Stimulated activated CD8-positive, alpha-beta memory T cell treated with anti-CD3 and anti-CD28 coated beads, Interleukin-2, amount 100 ng/mL, for 1 hour (primary cell): ENCODE measurements at places on chromosomes 12 and 14.

DNA sequence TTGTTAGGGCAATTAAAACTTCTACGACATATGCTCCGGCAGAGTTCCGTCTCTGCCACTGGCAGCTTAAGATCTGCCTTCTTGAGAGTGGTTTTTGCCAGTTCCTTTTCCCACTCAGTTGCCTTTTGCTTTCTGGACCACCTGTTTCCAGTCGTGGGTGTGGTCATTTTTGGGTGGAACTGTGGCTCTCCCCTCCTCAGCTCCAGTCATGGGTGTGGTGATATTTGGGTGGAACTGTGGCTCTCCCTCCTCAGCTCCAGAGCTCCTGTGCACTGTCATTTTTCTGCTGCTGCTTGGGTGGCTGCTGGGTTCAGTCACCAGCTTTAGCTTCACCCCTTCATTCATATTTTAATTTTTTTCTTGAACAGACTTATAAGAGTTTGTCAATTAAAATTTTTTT, 25.3 kb downstream of the WDR20 start:
- no peak for DNase-seq

GRCh38 chr12:47441490-47441889, 264.3 kb downstream of the RPAP3 start:
- no peak for DNase-seq

- no peak for DNase-seq
Measured at GRCh38 chr12:47422611-47423010, 283.2 kb downstream of the RPAP3 start.

DNA sequence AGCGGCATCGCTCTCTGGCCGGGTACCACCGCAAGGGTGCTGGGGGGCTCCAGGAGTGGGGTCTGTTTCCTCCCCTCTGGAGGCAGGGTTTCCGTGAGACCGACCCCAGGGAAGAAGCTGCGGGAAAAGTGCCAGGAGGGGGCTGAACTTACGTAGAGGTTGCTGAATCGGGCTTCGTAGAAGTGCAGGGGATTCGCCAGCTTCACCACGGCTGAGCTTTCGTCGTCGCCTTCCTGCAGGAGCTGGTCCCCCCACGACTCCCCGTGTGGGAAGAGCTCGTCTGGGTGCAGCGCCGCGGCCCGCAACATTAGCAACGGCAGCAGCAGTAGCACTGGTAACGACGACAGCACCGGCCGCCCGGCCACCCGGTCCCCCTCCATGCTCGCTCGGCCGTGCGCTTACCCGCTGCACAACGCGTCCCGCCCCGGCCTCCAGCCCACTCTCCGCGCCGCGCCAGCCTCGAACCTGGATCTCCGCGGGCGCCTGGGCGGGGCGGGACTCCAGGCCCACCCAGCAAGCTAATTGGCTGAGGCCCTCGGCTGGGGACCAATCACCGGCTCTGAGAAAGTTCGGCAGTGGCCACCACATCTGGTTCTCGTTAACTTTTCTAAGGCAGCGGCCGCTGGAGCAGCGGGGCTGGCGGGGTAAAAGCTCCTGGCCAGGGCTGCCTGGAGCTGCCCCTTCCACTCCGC, at the start of gene NID2:
Gene NID2, minus strand, starts transcription at position 445 of the 692 bp plus-strand sequence. Its CDS starts 65 bp downstream, at position 380.
- no peak for DNase-seq

DNA sequence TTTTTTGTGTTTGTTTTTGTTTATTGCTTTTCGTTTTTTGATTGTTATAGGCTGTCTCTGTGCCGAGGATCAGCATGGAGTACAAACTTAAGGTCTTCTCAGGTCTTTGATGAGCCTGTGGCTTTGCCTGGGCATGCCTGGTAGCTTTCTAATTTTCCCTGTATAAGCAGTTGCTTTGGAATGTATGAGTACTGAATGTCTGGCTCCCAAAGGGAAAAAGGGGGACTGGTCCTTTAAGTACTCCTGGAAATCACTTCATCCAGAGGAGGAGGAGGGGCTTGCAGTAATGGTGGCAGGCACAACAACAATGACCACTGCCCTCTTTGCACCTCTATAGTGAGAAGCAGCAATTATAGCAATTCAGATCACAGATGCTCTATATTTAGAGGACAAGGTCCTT, 67.6 kb upstream of the TTC7B start:
- DNase-seq, result no peak

DNA sequence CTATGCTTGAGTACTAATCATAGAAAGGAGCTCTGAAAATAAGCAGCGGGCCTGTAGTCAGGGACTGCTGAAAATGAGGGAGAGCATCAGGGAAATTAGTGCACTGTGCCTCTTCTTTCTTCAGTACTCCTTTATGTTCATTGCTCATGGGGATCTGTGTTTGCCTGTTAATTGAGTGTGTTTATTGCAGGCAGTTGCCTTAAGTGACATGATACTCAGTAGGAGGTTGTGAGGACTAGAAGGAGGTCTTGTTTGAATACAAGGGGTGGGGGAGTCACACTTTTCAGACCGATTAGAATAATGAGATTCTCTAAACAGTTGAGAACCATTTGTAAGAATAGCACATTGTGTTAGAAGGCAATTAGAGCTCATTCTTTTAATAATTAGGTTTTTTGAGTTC, 102.6 kb upstream of the SLCO1C1 start:
- no peak for DNase-seq

- no peak for DNase-seq
Measured at GRCh38 chr14:85154714-85155113, 375.2 kb upstream of the FLRT2 start.

GRCh38 chr12:40655451-40655850, 36.8 kb upstream of the CNTN1 start:
- no peak for DNase-seq

DNA sequence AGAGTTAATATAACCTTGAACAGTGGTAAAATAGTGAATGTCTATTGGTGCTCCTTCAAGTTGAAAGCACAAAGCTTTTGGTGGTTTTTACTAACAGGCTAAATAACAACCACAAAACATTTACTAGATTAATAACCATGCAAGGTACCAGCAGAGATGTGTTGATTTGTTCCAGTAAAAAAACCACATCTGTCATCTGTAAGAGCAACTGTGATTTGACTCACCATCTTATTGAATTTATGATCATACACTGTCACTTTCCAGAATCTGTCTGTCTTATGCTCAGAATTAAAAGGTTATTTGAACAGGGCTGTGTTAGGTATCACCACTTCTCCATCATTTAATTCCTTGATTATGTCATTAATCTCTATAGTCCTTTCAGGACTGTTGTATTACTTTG, 107.0 kb upstream of the PTHLH start:
- DNase-seq, result no peak

DNA sequence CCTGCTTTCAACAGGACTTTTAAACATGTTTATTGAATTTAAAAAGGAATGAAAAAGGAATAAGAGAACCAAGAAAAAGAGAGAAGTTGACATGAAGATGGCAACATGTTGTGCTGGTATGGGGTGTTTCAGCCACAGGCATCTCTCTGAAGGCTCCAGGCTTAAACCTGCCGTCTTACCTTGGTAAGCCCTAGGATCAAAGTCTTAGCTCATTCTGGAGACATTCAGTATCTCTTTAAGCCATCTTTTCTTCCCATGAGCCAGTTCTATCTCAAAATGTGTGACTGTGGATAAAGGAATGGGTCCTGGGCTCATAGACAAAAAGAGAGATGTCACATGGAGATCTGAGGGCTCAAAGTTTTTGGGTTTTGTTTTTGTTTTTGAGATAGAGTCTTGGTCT, 1.6 kb upstream of the TFCP2 start:
- DNase-seq, result no peak

GRCh38 chr12:62525271-62525670, 58.6 kb downstream of the MON2 start:
- no peak for DNase-seq

DNA sequence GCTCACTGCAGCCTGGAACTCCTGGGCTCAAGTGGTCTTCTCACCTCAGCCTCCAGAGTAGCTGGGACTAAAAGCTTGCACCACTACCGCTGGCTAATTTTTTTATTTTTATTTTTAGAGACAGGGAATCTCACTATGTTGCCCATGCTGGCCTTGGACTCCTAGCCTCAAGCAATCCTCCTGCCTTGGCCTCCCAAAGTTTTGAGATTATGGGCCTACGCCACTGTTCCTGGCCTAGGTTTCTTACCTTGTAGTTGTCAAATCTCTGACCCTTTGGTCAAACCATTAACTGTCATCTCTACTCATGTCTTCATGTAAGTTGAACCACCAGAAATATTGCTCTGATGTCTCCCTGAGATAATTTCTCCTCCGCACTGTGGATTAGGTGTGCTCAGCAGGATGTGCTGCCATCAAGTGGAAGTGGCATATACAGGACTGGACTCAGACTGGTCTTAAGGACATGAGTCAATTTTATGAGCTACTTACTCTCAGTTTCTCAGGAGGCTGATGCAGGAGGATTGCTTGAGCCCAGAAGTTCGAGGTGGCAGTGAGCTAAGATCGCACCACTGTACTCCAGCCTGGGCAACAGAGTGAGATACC, 28.5 kb downstream of the ACTR6 start:
- no peak for DNase-seq

DNA sequence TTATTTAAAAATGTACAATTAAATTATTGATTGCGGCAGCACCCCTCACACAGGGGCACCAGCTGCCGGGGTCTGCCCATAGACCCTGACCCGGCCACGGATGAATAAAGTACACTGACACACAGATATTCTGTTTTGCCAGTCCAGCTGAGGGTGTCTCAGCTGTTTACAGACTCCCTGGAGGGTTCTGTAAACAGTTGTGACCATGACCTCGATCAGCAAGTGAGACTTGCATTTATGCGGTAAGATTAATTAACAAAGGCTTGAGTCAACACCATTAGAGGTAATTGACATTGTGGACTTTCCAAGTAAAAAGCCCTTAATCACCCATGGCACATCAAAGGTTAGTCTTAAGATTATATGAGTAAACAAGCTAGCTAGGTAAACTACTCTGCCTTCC, 94.3 kb downstream of the FUT8 start:
- no peak for DNase-seq

DNA sequence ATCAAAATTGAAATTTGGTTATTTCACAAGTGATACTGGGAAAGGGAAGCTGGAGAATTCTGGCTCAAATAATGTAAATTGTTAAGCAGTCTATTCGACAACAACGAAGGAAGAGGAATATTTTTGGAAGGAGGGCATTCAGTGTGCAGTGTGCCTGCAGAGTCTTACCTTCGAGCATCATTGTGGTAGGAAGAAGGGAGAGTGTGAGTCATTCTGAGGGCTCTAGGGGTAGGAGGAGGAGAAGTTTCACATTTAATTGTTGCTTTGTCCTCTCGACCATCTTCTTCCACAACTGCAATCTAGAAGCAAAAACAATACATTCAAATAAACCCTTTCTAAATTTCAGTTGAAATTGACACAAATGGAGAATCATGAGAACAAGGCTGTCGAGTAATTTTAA, 263.0 kb downstream of the ACSS3 start:
- no peak for DNase-seq

- peak; percentile 21 for DNase-seq
Measured at GRCh38 chr12:94244165-94245133, 96.1 kb downstream of the PLXNC1 start.

GRCh38 chr14:67313153-67313552, 46.5 kb downstream of the ATP6V1D start:
- DNase-seq, result no peak
